ENCODE measurements at places on chromosomes 2 and 18. TPM values are rescaled to one million over a fixed set of nuclear protein-coding genes. Genes with fewer than 3 reads are reported as not detected.
A peak's percentile ranks its signal among the peaks of the same experiment; 100 is the strongest.

GRCh38 chr18:13524054-13524453, 202.3 kb downstream of the FAM210A start:
- H3K36me3 ChIP-seq, result no peaks in the 10 kb centered on the region
- H3K27me3 ChIP-seq, result no peaks in the 10 kb centered on the region
- H3K4me1 ChIP-seq, result no peaks in the 10 kb centered on the region
- no peak overlapping the region for H3K4me3 ChIP-seq
- no peak for DNase-seq

DNA sequence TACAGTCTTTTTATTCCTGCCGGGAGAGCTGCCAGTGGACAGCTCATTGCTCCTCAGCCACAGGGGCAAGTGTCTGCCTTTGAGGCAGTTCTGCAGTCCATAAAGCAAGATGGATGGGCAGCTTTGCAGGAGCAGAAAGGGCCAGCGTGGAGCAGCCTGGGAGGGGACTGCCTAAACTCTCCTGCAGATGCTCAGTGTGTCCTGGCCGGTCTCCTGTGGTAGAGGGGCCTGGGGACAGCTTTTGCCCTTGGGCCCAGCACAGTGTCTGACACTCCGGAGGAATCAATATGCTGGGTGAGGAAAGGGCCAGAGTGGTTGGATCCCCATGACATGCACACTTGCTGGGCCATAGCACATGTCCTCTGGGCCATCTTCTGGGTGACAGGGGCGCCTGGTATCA, 65.7 kb upstream of the DAPL1 start:
- H3K4me1 ChIP-seq, result peaks cover 12% of the 10 kb centered on the region
- no peak overlapping the region for H3K4me3 ChIP-seq
- no peaks in the 10 kb centered on the region for H3K27me3 ChIP-seq
- no peaks in the 10 kb centered on the region for H3K36me3 ChIP-seq
- DNase-seq, result no peak

- no peak overlapping the region for H3K27ac ChIP-seq
- peaks cover 100% of the 10 kb centered on the region for H3K27me3 ChIP-seq
- no peak for DNase-seq
- no peaks in the 10 kb centered on the region for H3K36me3 ChIP-seq
- no peak overlapping the region for H3K4me3 ChIP-seq
Observed at GRCh38 chr2:176103742-176104315, 3.3 kb upstream of the HOXD11 start.

GRCh38 chr2:178574789-178575188, 94.5 kb downstream of the PLEKHA3 start:
- H3K4me1 ChIP-seq, result no peaks in the 10 kb centered on the region
- no peaks in the 10 kb centered on the region for H3K27me3 ChIP-seq
- H3K36me3 ChIP-seq, result peaks cover 9% of the 10 kb centered on the region
- no peak overlapping the region for H3K27ac ChIP-seq
- DNase-seq, result no peak
- H3K4me3 ChIP-seq, result no peak overlapping the region

- DNase-seq, result no peak
- no peak overlapping the region for H3K4me3 ChIP-seq
- no peak overlapping the region for H3K27ac ChIP-seq
- H3K4me1 ChIP-seq, result no peaks in the 10 kb centered on the region
- no peaks in the 10 kb centered on the region for H3K27me3 ChIP-seq
Observed at GRCh38 chr2:47950340-47951301, 44.3 kb upstream of the FBXO11 start.

GRCh38 chr2:188430705-188431104, 139.0 kb downstream of the GULP1 start:
- no peaks in the 10 kb centered on the region for H3K36me3 ChIP-seq
- no peaks in the 10 kb centered on the region for H3K4me1 ChIP-seq
- no peak overlapping the region for H3K27ac ChIP-seq
- H3K4me3 ChIP-seq, result no peak overlapping the region
- H3K27me3 ChIP-seq, result no peaks in the 10 kb centered on the region

Gene DNAH7
- total RNA-seq, result 1.7 TPM

Gene LONRF2
- 6.5 TPM for total RNA-seq

DNA sequence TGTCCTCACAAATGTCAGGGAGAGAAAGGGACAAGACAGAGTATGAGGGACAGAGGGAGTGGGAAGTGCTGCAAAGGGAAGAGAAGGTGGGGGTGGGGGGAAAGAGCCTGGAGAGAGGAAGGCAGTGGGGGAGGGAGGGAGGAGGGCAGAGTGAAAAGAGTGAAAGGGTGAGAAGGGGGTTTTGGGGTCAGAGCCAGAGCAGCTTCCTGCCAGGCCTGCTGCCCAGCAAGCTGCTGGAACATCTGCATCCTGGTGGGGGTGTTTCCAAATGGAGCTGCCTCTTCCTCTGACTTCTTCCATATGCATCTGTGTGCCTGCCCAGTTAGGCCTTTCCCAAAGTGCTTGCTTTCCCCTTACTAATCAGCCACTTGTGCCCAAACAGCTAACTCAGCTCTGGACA, 94.3 kb upstream of the CELF4 start:
- H3K27me3 ChIP-seq, result no peaks in the 10 kb centered on the region
- no peaks in the 10 kb centered on the region for H3K4me1 ChIP-seq
- no peaks in the 10 kb centered on the region for H3K36me3 ChIP-seq
- no peak overlapping the region for H3K27ac ChIP-seq

GRCh38 chr2:132009874-132010521, 151.8 kb downstream of the ANKRD30BL start:
- peaks cover 11% of the 10 kb centered on the region for H3K4me1 ChIP-seq
- DNase-seq, result peak; percentile 4
- no peak overlapping the region for H3K27ac ChIP-seq
- H3K27me3 ChIP-seq, result peaks cover 36% of the 10 kb centered on the region
- H3K4me3 ChIP-seq, result peak overlapping the region; percentile 39
- no peaks in the 10 kb centered on the region for H3K36me3 ChIP-seq

DNA sequence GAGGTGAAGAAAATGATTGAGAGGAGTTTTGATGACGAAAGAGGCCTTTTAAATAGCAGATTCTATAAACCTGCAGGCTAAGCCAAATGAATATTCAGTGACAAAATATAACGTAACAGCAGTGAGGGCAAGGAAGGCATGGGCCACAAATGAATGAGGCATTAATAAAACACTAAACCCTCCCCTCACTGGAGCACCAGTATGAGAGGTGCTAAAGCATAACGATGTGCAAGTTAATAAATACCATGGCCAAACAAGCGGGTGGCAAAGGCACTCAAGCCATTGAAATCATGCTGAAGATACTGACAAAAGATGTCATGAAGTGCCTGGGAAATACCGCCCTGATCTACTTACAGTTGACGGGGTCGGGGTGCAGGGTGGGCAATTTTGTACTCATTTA, 30.2 kb upstream of the LONRF2 start:
- no peak overlapping the region for H3K27ac ChIP-seq
- no peaks in the 10 kb centered on the region for H3K36me3 ChIP-seq
- DNase-seq, result no peak
- no peaks in the 10 kb centered on the region for H3K4me1 ChIP-seq
- H3K27me3 ChIP-seq, result no peaks in the 10 kb centered on the region

DNA sequence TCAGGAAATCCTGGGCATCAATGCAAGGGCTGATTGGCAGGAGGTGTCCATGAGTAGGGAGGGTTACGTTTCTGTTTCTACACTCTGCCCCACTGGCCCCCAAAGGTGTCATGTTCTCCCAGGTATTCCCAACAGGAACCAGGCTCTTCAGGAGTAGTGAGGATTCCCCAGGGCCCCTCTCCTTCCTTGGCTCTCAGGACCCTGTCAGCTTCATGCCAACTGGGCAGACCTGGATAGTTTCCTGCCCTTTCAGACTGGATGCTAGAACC, 480.6 kb upstream of the HS6ST1 start:
- no peaks in the 10 kb centered on the region for H3K36me3 ChIP-seq
- DNase-seq, result no peak
- H3K4me1 ChIP-seq, result no peaks in the 10 kb centered on the region
- H3K4me3 ChIP-seq, result no peak overlapping the region
- no peaks in the 10 kb centered on the region for H3K27me3 ChIP-seq

Gene NOTO
- not detected for total RNA-seq

Gene DPY30
- total RNA-seq, result 62.7 TPM

Gene TCF7L1
- total RNA-seq, result 0.45 TPM

GRCh38 chr2:56531668-56532420, 348.1 kb downstream of the CCDC85A start:
- H3K36me3 ChIP-seq, result no peaks in the 10 kb centered on the region
- DNase-seq, result no peak
- H3K27me3 ChIP-seq, result no peaks in the 10 kb centered on the region
- no peaks in the 10 kb centered on the region for H3K4me1 ChIP-seq

GRCh38 chr2:105937498-105938097, 192.9 kb downstream of the NCK2 start:
- H3K4me1 ChIP-seq, result no peaks in the 10 kb centered on the region
- no peak overlapping the region for H3K27ac ChIP-seq
- no peaks in the 10 kb centered on the region for H3K36me3 ChIP-seq
- no peak overlapping the region for H3K4me3 ChIP-seq

Gene VWC2L
- 0.55 TPM for total RNA-seq

DNA sequence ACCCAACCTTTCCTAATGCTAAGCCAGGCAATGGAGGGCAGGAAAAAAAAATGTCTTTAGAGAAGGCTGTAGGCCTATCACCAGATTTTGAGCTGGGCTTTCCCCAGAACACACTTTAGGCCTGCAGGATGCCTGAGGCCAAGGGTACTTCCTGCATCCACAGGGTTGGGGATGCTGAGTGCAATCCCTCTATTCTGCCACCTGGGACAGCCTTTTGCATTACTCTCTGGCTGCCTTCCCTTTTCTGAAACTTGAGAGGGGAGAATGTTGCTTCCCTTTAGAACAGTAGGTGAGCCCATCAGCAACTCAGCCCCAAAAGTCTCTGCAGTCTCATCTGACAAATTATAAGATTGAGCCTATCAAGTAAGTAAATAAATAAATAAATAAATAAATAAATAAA, 195.2 kb downstream of the SLC8A1 start:
- no peaks in the 10 kb centered on the region for H3K27me3 ChIP-seq
- H3K4me3 ChIP-seq, result no peak overlapping the region
- no peaks in the 10 kb centered on the region for H3K4me1 ChIP-seq
- H3K36me3 ChIP-seq, result no peaks in the 10 kb centered on the region
- DNase-seq, result peak; percentile 33

Gene ERCC3
- total RNA-seq, result 16.5 TPM

GRCh38 chr2:128903637-128904036, 585.0 kb upstream of the HS6ST1 start:
- no peak for DNase-seq
- H3K4me3 ChIP-seq, result no peak overlapping the region
- no peaks in the 10 kb centered on the region for H3K4me1 ChIP-seq
- no peaks in the 10 kb centered on the region for H3K36me3 ChIP-seq

- no peaks in the 10 kb centered on the region for H3K4me1 ChIP-seq
- no peaks in the 10 kb centered on the region for H3K27me3 ChIP-seq
- no peaks in the 10 kb centered on the region for H3K36me3 ChIP-seq
- DNase-seq, result no peak
Observed at GRCh38 chr2:68588589-68588988, 54.8 kb upstream of the PROKR1 start.

GRCh38 chr18:39346916-39347315, 1781.3 kb upstream of the CELF4 start:
- no peaks in the 10 kb centered on the region for H3K27me3 ChIP-seq
- H3K27ac ChIP-seq, result no peak overlapping the region
- no peak for DNase-seq
- no peaks in the 10 kb centered on the region for H3K36me3 ChIP-seq

GRCh38 chr2:178506524-178506923, 26.3 kb downstream of the PLEKHA3 start:
- H3K27me3 ChIP-seq, result no peaks in the 10 kb centered on the region
- no peak for DNase-seq
- no peak overlapping the region for H3K4me3 ChIP-seq
- H3K36me3 ChIP-seq, result peaks cover 74% of the 10 kb centered on the region
- H3K4me1 ChIP-seq, result no peaks in the 10 kb centered on the region

DNA sequence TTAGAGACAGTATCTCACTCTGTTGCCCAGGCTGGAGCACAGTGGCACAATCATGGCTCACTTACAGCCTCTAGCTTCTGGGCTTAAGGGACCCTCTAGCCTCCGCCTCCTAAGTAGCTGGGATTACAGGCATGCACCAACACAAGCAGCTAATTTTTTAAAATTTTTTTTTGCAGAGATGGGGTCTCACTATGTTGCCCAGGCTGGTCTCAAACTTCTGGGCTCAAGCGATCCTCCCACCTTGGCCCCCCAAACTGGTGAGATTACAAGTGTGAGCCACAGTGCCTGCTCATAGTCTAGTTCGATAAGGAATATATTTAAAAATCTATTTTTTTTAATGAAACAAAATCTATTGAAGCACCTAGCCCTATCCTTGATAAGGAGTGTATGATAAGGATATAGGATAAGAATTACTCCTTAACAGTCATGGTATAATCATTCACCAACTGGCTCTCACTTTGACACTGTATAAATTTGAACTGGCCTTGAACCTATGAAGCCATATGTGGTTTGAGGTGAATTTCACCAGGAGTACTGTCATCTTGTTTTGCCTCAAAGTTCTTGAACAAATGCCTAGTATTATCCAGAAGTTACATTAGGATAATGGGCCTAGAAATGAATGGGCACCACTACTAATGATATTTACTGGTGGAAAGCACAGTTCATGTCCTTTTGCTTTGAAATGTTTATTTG, 71.1 kb downstream of the EXOC6B start:
- H3K36me3 ChIP-seq, result no peaks in the 10 kb centered on the region
- no peak for DNase-seq

GRCh38 chr2:209472112-209472832, 48.4 kb downstream of the MAP2 start:
- H3K4me3 ChIP-seq, result no peak overlapping the region
- H3K4me1 ChIP-seq, result no peaks in the 10 kb centered on the region
- H3K27ac ChIP-seq, result no peak overlapping the region
- no peaks in the 10 kb centered on the region for H3K27me3 ChIP-seq
- no peaks in the 10 kb centered on the region for H3K36me3 ChIP-seq
- DNase-seq, result no peak

Gene STRADB
- total RNA-seq, result 93.4 TPM

DNA sequence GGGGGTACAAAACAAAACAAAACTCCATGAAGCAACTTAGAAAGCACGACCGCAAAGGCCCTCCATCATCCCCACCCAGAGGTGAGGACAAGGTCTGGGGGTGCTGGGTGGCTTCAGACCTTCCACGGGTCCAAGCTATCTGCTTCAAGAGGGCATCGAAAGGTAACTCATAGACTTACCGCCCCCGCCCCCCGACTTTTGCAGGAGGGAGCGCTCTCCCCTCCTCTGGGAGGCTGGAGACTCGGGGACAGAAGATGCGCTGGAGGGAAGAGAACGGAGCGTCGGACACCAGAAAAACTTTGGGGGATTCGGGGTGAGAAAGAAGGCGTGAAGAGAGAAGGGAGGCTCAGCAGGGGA, 300 bp upstream of the STON1 start:
- peak overlapping the region; percentile 82 for H3K27ac ChIP-seq
- H3K27me3 ChIP-seq, result no peaks in the 10 kb centered on the region
- H3K4me1 ChIP-seq, result peaks cover 14% of the 10 kb centered on the region
- peak overlapping the region; percentile 61 for H3K4me3 ChIP-seq
- no peaks in the 10 kb centered on the region for H3K36me3 ChIP-seq

GRCh38 chr18:8750954-8751415, 45.6 kb downstream of the MTCL1 start:
- no peak overlapping the region for H3K4me3 ChIP-seq
- peak overlapping the region; percentile 45 for H3K27ac ChIP-seq
- no peaks in the 10 kb centered on the region for H3K36me3 ChIP-seq
- no peaks in the 10 kb centered on the region for H3K27me3 ChIP-seq
- DNase-seq, result peak; percentile 75

Gene FSHR
- total RNA-seq, result not detected
